Small intestine (tissue), 16 donors: ENCODE measurements at places on chromosomes 2 and 18. TPM values are rescaled to one million over a fixed set of nuclear protein-coding genes. Genes with fewer than 3 reads are reported as not detected.

PDE1A gene
- 9.7 TPM for polyA plus RNA-seq

PID1 gene
- 26.0 TPM for polyA plus RNA-seq

TM4SF20 gene
- polyA plus RNA-seq: 210 TPM

DSC2 gene
- 15.9 TPM for polyA plus RNA-seq

ASB3 gene
- 6.7 TPM for polyA plus RNA-seq

SERPINB10 gene
- not detected for polyA plus RNA-seq

GRCh38 chr2:118844261-118845004 is 3.0 kb downstream of the EN1 start:
- no peak for DNase-seq

GRCh38 chr2:236365258-236366048 is 101.2 kb upstream of the ASB18 start:
- no peak for DNase-seq

DNA sequence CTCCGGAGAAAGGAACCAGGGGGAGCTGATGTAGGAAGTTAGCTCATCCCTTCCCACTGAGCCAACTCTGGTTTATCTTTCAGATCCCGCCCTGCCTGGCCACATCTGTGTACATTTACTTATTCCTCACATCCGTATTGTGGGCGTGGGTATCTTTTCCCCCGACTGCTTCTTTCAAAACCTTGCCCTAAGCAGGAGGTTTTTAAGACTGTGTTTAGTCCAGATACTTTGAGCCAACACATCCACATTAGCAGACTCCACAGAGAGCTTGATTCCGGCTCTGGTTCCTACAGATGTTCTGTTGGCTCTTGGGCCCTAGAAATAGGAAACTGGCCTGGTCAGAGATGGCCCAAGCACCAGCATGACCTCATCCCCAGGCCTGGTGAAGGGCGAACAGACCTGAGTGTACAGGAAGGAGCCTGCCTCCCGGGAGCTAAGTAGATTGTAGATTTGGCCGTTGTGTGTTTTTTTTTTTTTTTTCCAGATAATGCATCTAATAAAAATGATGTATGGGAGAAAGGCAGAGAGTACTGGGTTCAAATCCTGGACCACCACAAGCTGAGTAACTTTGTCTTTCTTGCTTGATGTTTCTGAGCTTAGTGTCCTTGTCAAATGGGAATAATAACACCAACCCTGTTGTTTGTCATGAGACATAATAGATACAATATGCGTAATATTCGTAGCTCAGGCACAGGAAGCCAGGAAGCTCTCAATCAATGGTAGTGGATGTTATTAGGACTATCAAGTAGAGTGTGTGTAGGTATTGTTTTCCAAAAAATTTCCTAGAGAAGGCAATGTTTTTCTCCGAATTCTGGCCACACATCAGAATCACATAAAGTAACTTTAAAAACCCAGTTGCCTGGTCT is 92.3 kb downstream of the PRKCE start:
- no peak for DNase-seq

DNA sequence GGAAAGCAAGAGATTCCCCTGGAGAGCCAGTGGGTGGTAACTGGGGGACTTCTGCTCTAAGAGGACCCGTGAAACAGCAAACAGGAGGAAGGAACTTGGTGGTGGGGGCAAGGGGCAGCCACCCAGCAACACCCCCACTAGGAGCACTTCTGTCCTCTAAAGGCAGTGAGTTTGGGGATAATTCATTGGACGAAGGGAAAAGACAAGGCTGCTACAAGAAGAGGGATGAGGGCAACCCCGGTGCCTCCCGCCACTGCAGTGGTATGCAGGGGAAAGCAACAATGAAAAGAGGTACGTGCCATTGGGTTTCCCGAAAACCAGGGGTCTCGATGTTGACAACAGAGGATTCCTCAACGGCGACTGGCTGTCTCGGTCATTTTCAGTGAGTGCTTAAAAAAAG is 9.1 kb downstream of the RPL31 start:
- DNase-seq: no peak

- DNase-seq: no peak
Measured at GRCh38 chr18:48467231-48467630, 58.0 kb upstream of the ZBTB7C start.

DNA sequence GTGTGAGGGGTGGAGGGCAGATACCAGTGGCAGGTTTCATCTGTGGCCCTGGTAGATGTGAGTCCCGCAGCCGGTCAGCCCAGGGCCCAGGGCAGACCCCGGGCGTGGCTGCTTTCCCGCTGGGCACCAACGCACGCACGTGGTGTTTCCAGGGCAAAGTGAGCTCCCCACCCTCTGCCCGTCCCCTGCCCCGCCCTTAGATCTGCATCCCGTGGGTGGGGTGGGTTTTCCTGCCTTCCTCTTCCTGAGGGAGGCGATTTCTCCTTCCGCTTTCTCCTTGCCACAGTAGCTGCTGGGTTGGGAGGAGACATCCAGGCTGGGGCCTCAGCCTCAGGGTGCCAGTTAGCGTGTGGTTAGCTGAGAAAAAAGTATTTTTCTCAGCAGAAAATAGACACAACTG is 49.6 kb downstream of the ODC1 start:
- peak; percentile 76 for DNase-seq

DNA sequence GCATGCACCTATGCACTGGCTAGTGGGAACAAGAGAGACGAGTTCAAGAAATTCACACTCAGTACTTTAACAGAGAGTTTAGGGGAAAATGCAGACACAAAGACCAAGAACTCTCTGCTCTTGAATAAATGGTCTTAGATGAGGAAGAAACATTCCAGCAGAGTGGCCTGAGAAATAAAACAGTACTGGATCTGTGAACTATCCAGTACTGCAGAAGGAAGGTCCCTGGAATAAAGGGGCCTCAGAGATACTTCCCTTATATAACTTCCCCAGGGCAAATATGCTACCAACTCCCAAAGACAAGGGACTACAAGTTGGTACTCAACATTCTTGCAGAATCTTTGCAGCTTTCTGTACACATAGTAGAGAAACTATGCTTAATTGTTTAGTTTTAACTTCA is 70.9 kb upstream of the ARL5A start:
- DNase-seq: no peak

DNA sequence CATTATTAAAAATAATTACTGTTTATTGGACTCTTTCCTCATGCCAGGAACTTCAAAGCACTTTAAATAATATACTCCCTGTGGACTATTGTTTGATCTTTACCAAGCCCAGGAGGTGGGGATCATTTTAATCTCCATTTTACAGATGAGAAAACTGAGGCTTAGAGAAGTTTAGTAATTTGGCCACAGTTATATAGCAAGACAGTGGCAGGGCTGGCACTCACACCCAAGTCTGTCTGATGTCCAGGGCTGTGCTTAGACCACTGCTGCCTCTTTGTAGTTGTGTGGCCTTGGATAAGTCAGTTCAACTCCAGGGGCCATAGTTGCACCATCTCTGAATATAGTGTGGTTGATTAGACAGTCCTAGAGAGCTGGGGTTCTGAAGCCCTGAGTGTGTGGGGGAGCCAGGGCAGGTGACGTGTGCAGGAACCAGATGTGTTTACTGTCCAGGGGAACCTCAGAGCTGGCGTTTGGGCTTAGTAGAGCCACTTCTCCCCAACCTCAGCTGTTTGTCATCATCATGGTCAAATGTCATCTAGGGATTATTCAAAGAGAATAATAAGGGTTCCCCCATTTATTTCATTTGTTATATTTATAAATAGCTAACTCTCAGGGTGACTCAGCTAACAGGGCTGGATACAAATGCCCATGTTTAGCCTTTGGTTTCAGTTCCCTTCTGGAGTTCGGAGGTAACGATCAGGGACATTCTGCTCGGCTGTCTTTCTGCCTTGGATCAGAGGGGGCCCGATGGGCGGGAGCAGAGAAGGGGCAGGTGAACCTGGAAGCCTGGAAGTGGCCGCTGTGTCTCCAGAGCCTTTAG is 68.0 kb downstream of the BOLA3 start:
- DNase-seq: no peak

DNA sequence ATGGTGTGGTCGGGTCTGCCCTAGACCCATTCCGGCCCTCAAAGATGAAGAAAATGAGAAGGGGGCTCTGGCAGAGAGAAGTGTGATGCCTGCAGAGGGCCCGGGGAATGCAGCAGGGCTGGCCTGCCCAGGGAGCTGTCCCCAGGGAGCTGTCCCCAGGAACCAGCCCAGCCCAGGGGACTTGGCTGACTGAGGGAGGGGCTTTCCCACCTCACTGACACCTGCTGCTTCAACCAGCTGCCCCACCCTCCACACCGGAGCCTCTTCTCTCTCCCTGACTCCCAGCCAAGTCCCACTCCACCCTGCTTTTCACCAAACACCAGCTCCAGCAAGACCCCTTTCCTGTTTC is 111.2 kb downstream of the STPG4 start:
- DNase-seq: no peak

- no peak for DNase-seq
Measured at GRCh38 chr2:219542931-219543595, 546 bp downstream of the CHPF start.

DNA sequence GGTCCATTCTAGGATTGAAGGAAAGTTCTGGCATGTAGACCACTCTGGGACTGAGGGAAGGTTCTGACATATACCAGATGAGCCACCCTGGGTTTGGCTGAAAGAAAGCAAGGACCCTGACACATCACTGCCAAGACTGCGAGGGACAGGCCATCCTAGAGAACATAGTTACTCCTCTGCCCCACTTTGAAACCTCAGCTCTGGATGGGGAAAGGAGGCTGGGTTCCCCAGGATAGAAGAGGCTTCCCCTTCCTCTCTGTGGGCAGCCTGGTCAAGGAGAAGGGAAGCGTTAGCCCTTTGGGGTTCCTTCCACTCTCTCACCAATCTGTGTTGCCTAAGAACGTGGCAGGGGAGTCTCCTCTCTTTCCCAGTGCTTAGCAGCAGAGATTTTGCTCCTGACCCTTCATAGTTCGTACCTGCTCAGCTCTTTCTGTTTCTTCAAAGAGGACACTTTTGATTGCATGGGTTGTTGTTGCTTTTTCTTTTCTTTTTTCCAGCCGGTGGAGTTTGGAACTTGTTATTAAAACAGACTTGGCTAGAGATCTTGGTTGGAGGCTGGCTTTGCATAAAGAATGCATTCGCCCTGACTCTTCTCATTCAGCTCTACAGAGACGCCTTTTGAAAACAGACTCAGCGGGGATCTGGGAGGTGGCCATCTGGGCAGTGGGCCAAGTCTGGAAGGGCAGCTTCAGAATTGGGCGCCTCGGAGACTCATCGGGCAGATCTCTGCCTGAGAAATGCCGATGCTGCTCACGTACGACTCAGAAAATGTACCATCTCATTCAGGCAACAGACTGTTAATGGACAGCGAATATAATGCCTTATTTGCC is 166.1 kb downstream of the CLIP4 start:
- no peak for DNase-seq

GRCh38 chr2:226699321-226699720 is 100.3 kb downstream of the IRS1 start:
- DNase-seq: no peak

DNA sequence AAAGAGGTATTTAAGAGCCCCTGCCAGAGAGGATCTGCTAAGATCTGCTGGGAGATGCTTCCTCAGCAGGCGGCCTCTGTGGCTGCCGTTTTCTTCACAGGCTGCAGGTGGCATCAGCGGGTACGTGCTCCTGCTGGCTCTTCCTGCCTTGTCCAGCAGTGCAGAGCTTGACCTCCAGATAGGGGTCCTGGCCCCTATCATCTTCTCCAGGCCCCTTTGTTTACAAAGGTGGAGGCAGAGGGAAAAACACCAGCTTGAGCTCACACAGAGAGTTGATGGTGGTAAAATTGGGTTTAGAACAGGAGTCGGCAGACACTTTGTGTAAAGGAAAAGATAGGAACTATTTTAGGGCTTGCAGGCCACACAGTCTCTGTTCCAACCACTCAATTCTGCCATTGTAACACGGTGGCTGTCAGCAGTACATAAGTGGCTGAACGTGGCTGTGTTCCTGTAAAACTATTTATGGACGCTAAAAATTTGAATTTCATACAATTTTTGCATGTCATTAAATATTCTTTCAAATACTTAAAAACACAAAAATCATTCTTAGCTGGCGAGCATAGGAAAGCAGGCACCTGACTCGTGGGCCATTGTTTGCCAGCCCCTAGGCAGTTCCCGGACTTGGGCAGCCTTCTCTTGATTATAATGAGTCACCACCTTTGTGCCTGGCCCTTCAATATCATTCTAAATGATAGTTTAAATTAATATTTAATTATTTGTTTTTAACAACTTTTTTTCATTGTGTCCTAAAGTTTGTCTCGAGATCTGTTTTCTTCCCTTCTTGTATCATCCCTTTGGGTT is 98.2 kb upstream of the B3GNT7 start:
- peak; percentile 64 for DNase-seq

DNA sequence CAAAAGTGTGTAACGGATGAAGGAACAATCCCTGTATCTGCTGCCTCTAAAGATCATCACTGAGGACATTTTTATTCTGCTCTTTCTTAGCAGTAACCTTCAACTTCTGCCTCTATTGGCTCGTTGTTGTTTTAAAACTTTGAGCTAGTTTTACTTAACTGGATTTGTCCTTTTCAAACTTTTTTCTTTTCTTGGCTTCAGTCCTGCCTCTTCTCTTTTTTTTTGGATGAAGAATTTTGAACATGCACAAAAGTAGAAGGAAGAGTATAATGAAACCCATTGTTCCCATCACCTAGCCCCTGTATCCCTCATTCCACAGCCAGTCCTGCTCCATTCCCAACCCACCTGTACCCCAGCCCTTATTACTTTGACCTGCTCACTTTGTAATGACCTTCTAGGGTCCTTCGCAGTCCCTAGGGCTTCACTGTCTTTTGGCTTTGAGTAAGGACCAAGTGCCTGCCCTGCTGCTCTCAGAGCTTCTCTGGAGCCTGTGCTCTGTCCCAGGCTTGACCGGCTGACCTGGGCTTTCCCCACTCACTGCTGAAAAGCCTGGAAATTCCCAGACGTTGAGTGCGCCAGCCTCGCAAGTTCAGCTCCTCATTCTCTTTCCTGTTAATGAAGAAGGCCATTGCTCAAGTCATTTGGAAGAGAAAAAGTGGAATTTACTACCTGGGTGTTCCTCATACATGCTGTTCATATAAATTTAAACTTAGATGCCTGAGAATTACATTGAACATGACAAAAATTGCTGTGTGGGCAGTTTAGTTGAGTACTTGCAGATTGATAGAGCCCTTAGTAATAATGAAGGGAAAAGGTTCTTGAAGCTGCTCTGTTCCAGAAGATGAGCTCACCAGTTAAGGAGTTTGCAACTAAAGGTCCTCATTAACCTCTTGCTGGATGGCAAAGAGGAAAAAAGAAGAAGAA is 149.3 kb upstream of the ALPP start:
- no peak for DNase-seq

DNA sequence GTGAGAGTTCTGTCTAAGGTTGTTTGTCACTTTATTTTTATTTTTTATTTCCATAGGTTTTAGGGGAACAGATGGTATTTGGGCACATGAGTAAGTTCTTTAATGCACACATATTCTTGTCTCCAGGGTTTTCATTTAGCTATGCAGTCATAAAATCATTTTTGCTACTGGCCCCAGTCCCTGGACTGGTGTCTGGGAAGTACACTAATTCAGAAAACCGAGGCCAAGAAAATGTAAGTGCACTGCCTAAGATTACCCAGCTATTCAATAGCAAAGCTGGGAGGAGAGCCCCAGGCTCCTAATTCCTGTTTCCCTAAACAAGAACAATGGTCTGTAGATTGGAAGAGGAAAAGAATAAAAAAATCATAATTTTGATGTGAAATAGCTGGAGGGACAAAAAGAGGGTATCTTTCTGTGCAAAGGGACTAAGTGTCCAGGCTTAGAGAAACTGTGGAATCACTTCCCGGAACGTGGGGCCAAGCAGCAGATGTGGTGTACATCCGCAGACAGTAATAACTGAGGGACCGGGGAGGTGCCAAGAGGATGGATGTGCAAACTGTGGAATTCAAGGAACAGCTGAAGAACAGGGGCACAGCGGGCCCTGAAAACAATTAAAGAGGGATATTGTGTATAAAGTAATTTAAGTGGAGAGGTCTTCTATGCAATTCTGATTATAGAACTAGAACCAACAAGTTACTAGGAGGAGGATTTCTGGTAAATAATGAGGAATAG is 236.3 kb downstream of the ACKR3 start:
- DNase-seq: no peak
